Type B pancreatic cell (in vitro differentiated cells): ENCODE measurements at places on chromosomes 16 and 17. TPM values are rescaled to one million over a fixed set of nuclear protein-coding genes. Genes with fewer than 3 reads are reported as not detected.

Gene GFAP
- 0.10 and 0.26 TPM in 2 replicates for total RNA-seq

Gene CHST4
- total RNA-seq: 0.33 TPM in 1 of 2 replicates, not detected in the other

GRCh38 chr17:14744761-14745473, 444.0 kb downstream of the HS3ST3B1 start:
- H3K4me1 ChIP-seq: peaks cover 15% of the 10 kb centered on the region
- no peak overlapping the region for H3K27ac ChIP-seq
- no peak overlapping the region for H3K4me3 ChIP-seq
- H3K36me3 ChIP-seq: no peaks in the 10 kb centered on the region
- no peak for DNase-seq

DNA sequence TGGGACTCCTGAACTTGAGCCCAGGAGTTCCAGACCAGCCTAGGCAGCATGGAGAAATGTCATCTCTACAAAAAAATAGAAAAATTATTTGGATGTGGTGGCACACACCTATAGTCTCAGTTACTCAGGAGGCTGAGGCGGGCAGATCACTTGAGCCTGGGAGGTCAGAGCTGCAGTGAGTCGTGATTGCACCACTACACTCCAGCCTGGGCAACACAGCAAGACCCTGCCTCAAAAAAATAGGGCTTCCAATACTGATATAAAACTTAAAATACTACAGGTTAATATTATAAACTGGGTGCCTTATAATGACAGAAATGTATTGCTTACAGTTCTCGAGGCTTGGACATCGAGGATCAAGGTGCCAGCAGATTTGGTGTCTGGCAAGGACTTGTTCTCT, 10.6 kb downstream of the CES2 start:
- peaks cover 5% of the 10 kb centered on the region for H3K4me1 ChIP-seq
- H3K36me3 ChIP-seq: peaks cover 4% of the 10 kb centered on the region
- no peak overlapping the region for H3K27ac ChIP-seq
- no peak overlapping the region for H3K4me3 ChIP-seq
- peaks cover 19% of the 10 kb centered on the region for H3K27me3 ChIP-seq

DNA sequence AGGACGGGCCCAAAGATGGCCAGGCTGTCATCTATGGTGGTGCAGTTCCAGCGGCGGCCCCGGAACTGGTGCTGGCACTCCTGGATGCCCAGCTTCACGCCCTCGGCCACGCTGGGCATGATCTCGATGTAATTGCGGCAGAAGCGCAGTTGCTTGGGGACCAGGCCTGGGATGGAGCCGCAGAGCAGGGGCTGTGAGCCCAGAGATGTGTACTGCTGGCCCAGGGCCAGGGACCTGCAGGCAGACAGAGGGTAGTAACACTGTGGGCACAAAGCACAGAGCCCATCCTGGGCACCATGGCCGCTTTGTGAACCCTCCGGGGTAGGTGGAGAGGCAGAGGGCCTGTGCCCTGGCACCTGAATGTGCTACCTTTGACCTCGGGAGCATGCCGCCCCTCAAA, 44.8 kb downstream of the WNT3 start:
- peaks cover 16% of the 10 kb centered on the region for H3K4me1 ChIP-seq
- H3K36me3 ChIP-seq: no peaks in the 10 kb centered on the region
- no peak for DNase-seq
- H3K27ac ChIP-seq: no peak overlapping the region
- H3K4me3 ChIP-seq: no peak overlapping the region

DNA sequence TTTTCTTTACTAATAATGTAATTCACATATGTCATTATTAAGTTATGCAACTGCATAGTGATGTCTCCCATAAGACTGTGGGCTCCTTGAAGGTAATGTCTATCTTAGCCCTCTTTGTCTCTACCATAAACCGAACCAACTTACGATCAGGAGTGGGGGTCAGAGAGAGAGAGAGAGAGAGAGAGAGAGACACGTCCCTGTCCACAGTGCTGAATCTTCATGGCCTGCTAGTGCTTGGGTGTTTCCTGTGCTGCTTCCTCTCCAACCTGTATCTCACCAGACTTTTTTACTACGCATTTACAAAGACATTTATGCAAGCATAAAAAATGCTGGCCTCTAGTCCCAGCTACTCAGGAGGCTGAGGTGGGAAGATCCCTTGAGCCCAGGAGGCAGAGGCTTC, 52.2 kb upstream of the HAPSTR1 start:
- H3K27ac ChIP-seq: no peak overlapping the region
- H3K27me3 ChIP-seq: no peaks in the 10 kb centered on the region
- H3K4me3 ChIP-seq: no peak overlapping the region
- H3K36me3 ChIP-seq: no peaks in the 10 kb centered on the region

DNA sequence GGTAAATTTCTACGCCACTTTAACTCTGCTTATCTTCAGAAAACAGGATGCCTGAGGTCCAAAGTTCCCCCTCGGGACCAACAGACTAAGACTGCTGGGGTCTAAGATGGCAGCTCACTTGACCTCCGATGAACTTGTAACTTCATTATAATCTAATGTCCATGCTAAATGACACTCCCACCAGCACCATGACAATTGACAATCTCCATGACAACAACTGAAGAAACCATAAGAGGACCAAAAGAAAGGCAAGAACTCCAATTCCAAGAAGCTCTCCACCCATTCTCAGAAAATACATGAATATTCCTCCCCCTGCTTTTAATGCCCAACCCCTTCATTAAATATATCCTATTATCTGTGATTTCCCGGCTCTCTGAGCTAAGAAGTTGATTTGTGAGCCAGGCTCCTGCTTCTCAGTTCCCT, 7.5 kb downstream of the CCL4 start:
- no peak overlapping the region for H3K27ac ChIP-seq
- H3K36me3 ChIP-seq: no peaks in the 10 kb centered on the region
- peaks cover 4% of the 10 kb centered on the region for H3K4me1 ChIP-seq
- DNase-seq: no peak
- H3K4me3 ChIP-seq: no peak overlapping the region

GRCh38 chr17:78682363-78682762, 99.7 kb downstream of the CYTH1 start:
- H3K36me3 ChIP-seq: peaks cover 14% of the 10 kb centered on the region
- no peak for DNase-seq
- no peaks in the 10 kb centered on the region for H3K27me3 ChIP-seq
- peaks cover 10% of the 10 kb centered on the region for H3K4me1 ChIP-seq
- H3K27ac ChIP-seq: no peak overlapping the region

GRCh38 chr17:48555258-48556228, 10.6 kb upstream of the HOXB2 start:
- H3K36me3 ChIP-seq: peaks cover 25% of the 10 kb centered on the region
- H3K4me3 ChIP-seq: peak overlapping the region; percentile 93
- H3K27ac ChIP-seq: peak overlapping the region; percentile 94
- H3K27me3 ChIP-seq: peaks cover 62% of the 10 kb centered on the region
- H3K4me1 ChIP-seq: peaks cover 75% of the 10 kb centered on the region

DNA sequence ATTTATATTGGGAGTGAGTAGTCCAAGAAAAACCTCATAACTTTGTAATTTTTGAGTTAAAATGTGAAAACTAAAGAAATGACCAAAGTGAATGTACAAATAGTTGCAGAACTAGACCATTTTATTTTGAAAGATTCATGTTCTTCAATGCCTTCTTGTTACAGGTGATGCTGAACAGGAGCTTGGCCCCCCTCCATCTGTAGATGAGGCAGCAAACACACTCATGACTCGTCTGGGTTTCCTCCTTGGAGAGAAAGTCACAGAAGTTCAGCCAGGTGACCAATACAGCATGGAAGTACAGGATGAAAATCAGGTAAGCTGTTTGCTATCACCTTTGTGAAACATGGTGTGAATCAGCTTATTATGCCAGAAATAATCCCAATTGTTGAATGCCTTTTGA, 227.8 kb downstream of the TANC2 start:
- no peak overlapping the region for H3K4me3 ChIP-seq
- H3K27me3 ChIP-seq: no peaks in the 10 kb centered on the region
- H3K4me1 ChIP-seq: no peaks in the 10 kb centered on the region

DNA sequence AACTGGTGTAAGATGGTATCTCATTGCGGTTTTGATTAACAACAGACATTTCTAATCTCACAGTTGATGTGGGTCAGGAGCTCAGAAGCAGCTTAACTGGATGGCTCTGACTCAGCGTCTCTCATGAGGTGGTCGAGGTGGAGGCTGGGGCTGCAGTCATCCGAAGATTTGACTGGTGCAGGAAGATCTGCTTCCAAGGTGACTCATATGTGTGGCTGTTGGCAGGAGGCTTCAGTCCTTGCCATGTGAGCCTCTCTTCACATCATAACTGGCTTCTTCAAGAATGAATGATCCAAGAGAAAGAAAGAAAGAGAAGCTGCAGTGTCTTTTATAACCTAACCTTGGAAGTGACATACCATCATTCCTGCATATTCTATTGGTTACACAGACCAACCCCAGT, 376.1 kb downstream of the SEC14L1 start:
- DNase-seq: no peak
- H3K27me3 ChIP-seq: no peaks in the 10 kb centered on the region
- H3K4me1 ChIP-seq: no peaks in the 10 kb centered on the region
- no peak overlapping the region for H3K27ac ChIP-seq
- no peaks in the 10 kb centered on the region for H3K36me3 ChIP-seq

- peak overlapping the region; percentile 50 for H3K27ac ChIP-seq
- peaks cover 9% of the 10 kb centered on the region for H3K27me3 ChIP-seq
- H3K36me3 ChIP-seq: no peaks in the 10 kb centered on the region
- H3K4me3 ChIP-seq: peak overlapping the region; percentile 0
- H3K4me1 ChIP-seq: no peaks in the 10 kb centered on the region
- DNase-seq: no peak
Observed at GRCh38 chr16:26554030-26554429, 512.7 kb upstream of the C16orf82 start.

GRCh38 chr16:26717826-26718225, 348.9 kb upstream of the C16orf82 start:
- H3K36me3 ChIP-seq: no peaks in the 10 kb centered on the region
- no peak overlapping the region for H3K27ac ChIP-seq
- no peaks in the 10 kb centered on the region for H3K27me3 ChIP-seq
- peaks cover 20% of the 10 kb centered on the region for H3K4me1 ChIP-seq
- no peak for DNase-seq

DNA sequence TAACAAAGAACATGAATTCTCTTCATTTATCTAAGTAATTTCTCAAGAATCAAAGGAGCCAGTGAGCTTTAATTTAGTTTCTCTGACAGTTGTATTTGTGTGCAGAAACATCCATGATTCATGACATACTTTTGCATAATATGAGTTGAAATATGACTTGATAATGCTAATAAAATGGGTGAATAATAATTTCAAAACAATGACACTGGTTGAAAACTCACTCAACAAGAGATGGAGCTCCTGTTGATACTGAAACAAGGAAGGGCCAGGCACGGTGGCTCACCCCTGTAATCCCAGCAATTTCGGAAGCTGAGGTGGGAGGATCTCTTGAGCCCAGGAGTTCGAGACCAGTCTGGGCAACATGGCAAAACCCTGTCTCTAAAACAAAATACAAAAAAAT, 147.0 kb downstream of the MAP2K6 start:
- no peak overlapping the region for H3K4me3 ChIP-seq
- no peak for DNase-seq
- H3K36me3 ChIP-seq: no peaks in the 10 kb centered on the region
- H3K4me1 ChIP-seq: no peaks in the 10 kb centered on the region
- no peak overlapping the region for H3K27ac ChIP-seq

GRCh38 chr17:76872221-76872873, 4.1 kb downstream of the MGAT5B start:
- no peak for DNase-seq
- peaks cover 37% of the 10 kb centered on the region for H3K27me3 ChIP-seq
- H3K4me3 ChIP-seq: peak overlapping the region; percentile 49
- H3K4me1 ChIP-seq: peaks cover 13% of the 10 kb centered on the region
- H3K27ac ChIP-seq: no peak overlapping the region
- H3K36me3 ChIP-seq: peaks cover 9% of the 10 kb centered on the region
